ENCODE measurements at places on chromosomes 6 and 20.

GRCh38 chr6:115323001-115323400 is 737.7 kb downstream of the FRK start:
- DNase-seq = no peak

DNA sequence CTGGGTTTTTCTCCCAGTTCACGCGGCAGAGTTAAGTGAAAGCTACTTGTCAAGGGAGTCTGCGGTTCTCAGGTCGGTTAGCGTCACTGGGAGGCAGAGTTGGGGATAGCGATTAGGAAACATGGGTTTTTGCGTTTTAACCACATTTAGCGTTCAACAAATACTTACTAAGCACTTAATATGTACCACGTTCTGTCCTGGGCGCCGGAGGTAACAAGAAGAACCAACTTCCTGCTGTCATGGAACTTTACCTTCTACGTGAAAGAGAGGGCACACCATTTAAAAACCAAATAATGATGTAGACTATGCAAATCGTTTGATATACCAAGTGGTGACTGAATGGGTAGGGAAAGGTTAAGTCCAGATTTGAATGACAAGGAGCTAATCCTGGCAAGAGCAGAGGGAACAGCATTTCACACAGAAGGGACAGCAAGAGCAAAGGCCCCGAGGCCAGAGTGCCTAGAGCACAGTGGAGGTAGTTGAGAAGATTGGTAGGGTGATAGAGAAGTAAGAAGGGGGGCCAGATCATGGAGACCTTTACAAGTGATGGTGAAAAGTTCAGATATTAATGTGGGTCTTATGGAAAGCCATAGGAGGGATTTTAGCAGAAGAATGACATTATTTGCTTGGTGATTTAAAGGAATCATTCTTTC is 744 bp downstream of the RIOK1 start:
- DNase-seq = no peak

DNA sequence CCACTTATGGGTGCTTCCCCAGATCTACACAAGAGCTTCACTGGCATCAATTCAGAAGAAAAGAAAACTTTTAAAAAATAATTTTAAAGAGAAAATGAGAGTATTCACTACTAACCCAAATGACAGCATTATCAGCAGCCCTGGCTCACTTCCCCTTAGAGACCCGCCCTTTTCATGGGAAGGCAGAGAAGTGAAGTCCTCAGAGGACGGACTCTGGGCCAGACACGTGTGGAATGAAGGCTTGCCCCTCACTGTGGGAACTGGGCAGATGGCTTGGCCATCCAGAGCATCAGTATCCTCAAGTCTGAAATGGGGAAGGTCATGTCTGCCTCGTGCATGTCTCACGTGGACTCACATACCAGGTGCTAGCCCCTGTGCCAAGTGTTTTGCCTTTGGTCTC is 63.5 kb downstream of the JAG1 start:
- no peak for DNase-seq

DNA sequence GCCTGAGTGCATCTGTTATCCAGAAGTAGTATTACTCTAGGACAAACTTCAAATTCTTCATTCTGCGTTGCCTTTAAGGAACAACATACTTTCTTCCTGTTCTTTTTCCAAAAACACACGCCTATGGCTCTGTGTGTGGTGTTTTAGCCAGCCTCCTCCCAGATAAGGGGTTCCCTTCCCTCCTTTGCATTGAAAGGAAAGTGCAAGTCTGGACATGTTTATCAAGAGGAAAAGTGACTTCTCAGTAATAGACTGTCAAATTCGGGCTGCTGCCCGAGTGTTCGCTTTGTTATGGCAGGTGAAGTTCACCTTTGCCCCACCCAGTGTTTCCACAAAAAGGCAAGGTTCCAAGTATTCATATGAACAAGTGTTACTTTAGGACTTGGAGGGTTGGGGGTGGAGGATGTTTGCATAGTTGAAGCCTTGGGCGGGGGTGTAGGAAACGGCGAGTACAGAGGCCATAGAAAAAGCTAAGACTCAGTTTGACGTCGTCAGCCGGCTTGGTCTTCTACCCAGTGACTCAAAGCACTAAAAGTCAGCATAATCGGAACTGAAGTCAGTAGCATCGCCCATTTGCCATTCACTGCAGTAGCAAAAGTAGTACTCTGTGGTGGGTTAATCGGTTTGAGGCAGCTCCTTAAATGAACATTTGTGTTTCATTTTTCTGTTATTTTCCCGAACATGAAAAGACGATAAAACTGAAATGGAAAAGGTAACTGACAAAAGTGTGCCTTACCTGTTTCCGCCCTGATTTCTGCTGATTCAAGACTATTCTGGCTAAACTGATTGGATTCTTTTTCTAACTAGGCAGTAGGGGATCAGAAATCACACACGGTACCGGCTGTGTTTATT is 12.5 kb downstream of the PRDM1 start:
- DNase-seq = peak; percentile 93

GRCh38 chr6:22149501-22150367 is 147.1 kb downstream of the PRL start:
- DNase-seq = no peak

DNA sequence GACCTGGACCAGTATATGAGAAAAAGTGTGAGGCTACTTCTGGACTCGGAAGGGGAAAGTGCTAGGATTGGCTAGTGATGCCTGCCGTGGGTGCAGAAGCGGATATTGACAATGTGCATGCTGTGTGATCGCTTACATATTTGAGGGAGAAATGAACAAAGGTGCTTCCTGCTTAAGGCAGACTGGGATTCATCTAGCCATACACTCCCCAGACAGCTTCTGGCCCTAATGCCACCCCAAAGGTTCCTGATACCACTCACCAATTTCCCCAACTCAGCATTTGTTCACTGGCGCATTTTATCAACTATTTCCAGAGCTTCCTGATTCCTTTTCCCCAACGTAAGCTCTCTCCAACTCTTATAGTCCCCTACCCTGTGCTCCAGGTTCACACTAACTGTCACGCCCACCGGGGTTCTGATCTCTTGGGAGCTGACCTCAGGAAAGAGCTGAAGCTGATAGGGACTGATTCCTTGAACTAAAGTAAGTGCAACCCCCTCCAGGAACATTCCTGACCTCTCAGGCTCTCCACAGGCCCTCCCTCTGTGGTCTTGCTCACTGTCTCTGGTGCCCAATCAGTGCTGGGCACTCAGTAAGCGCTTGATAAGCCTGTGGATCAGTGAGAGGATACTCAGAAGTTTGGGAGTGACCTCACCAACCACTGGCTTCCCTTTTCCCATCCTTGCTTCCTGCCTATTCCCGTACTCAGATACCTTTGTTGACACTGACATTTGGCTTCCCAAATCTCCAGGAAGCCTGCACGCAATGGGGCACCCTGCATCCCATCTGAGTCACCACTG is 73.3 kb downstream of the MRPL14 start:
- no peak for DNase-seq

DNA sequence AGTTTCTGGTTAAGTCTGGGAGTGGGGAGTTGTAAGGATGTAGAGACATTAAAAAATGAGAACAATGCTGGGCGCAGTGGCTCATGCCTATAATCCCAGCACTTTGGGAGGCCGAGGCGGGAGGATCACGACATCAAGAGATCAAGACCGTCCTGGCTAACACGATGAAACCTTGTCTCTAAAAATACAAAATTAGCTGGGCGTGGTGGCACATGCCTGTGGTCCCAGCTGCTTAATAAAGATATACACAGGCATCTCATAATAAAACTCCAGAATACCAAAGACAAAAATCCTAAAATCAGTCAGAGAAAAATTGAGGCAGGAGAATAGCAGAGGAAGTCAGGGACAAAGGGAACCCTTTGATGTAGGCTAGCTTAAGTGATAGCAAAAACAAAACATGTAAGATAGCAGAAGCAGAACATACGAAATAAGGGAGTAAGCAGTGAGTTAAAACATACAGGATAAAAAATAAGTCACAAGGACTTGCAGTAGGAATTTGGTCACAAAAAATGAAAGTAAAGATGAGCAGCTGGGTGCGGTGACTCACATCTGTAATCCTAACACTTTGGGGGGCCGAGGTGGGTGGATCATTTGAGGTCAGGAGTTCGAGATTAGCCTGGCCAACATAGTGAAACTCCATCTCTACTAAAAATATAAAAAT is 23.6 kb downstream of the DDX43 start:
- no peak for DNase-seq

DNA sequence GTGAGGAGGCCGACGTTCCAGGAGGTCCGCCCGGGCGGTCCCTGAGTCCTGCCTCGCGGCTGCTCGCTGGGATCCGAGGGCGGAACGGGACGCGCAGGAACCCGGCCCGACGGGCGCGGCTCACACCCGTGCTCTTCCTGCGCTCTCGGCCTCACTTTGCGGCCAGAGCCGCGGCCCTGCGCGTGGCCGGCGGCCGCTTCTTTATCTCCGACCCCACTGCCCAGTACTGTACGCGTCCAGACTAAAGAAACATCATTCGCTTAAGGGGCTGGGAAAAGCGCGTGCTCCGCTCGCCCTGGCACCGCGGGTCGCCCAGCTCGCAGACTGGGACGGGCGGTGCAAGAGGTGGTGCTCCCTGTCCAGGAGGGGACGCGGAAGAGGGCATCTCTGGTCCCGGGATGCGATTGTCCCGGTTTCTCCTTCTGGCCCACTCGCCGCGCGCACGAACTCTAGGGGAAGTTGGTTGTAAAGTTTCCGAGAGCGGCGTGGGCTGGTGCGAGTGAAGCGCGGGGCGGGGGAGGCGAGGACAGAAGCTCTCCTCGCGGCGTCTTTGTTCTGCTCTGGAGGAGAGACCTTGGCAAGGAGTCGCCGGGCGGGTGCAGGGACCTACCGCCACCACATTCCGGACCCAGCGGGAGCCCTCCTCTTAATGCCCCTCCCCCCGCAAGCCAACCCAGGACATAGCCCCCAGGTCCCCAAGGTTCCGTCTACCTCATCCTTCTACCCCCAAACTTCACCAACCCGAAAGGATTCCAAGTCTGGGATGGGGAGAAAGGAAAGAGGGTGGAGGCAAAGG is 71.0 kb downstream of the SOX4 start:
- peak; percentile 59 for DNase-seq

DNA sequence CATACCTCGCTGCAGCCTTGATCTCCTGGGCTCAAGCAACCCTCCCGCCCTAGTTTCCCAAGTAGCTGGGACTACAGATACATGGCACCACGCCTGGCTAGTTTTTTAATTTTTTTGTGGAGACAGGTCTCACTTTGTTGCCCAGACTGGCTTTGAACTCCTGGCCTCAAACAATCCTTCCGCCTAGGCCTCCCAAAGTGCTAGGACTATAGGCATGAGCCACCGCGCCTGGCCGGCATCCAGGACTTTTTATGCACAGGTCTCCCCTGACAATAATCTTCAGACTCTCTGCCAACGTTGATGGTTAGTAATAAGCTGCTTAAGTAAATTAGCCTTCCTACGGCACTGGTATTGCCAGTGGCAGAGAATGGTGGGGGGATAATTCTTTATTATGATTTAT is 110.5 kb upstream of the MTHFD1L start:
- no peak for DNase-seq

DNA sequence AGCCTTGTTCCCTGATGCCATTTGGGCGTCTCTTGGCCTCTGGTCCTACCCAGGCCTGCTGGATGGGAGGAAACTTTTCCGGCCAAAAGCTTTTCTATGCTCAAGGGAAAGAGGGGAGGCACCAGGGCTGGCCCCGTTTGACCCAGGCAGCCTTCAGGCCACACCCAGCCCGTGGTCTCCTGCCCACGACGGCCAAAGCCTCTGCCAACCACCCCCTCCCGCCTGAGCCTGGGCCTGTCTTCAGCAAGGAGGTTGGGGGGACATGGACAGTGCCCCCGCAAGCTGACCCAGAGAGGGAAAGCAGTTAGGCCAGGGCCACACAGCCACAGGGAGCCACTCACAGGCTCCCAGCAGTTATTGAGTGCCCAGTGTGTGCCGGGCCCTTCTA is 49.5 kb downstream of the SRC start:
- no peak for DNase-seq

DNA sequence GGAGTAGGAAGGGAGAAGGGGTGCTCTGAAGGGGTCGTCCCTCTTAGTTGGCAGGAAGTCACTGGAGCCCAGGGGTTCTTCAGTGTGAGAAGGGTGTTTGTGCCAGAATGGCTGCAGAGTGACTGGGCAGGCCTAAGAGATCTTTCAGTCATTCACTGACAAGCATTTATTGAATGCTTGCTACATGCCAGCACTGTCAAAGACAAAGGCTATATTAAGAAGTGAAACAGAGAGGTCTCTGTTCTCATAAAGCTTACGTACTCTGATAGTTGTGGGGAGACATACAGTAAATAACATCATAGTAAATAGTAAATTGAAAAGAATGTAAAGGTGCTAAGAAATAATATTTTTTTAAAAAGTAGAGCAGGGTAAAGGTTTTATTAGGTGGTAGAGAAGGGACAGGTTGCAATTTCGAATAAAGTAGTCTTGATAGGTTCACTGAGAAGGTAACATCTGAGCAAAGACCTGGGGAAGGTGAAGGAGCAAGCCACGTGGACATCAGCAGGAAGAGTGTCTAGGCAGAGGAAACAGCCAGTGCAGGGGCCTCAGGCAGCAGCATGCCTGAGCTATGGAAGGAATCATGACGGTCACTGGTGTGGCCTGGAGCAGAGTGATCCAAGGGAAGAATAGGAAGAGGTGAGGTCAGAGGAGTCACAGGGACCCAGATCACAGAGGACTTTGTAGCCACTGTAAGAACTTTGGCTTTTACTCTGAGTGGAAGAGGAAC is 36.3 kb upstream of the RNF8 start:
- no peak for DNase-seq

DNA sequence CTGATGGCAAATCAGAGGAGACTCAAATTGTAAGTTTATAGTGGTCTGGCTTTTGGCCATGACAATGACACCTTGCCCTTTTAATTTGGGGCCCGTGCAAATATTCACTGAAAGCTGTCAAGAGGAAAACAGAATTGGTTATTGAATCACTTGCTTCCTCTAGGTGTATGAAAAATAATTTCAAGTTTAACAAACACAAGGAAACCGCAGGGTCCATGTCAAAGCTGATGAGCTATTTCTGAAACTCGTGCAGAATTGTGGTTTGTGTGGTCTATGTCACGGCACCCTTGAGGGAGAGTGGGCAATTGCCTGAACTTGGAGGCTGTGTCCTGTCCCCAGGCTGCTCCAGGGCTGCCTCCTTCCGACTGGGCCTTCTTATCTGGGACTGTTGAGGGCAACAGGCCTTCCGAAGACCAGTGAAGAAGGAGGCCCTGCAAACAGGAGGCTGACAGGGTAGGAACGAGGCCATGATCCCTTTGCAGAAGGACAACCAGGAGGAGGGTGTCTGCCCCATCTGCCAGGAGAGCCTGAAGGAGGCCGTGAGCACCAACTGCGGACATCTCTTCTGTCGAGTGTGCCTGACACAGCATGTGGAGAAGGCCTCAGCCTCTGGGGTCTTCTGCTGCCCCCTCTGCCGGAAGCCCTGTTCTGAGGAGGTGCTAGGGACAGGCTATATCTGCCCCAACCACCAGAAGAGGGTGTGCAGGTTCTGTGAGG is 788 bp downstream of the TRIM40 start:
- peak; percentile 18 for DNase-seq

DNA sequence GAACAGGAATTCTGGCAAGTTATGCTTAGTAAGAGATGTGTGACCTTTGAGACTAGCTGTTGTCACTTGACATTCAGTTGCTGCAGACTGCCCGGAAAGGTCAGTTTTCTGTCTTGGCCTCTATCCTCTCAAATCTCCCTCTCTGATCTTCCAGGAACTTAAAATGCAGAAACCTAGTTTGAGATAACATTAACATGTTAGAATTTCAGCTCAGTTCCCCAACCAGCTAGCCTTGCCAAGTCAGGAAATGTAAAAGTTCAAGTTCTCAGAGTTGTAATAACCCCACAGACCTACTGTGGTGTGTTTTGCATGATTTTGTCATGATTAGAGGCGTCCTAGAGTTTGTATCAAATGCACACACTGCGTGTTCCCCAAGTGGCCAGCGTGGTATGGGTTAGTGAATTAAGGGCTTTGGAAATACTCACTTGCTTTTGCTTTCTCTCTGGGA is 46.6 kb downstream of the DUSP22 start:
- DNase-seq = peak; percentile 42

- DNase-seq = no peak
Measured at GRCh38 chr6:137115658-137116057, 57.8 kb downstream of the IL22RA2 start.

Measured in activated CD4-positive, alpha-beta T cell treated with anti-CD3 and anti-CD28 coated beads for 36 hours (primary cell).